Ascending aorta (tissue), 2 donors: ENCODE measurements at places on chromosomes 3 and 15.

GRCh38 chr3:182837855-182838454, 44.7 kb downstream of the ATP11B start:
- DNase-seq: no peak

GRCh38 chr3:9409981-9410854, 12.8 kb downstream of the SETD5 start:
- no peak for DNase-seq

GRCh38 chr15:74038707-74039655, 43.4 kb downstream of the GOLGA6A start:
- no peak for DNase-seq

DNA sequence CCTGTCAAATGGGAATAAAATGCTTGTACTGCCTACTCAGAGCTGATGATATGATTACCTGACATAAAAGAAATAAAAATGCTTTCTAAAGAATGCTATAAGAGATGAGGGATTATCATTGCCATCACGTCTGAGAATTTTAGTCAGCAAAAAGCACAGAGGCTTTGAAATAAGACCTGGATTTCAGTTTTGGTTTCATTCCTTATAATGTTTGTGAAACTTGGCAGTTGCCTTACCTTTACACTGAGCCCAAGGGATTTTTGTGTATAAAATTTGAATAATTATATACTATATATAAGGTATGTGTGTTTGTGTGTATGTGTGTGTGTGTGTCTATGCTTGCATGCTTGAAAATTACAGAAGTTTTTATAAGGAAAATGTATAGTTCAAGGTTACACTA, 634.8 kb upstream of the BCHE start:
- DNase-seq: no peak

GRCh38 chr3:126903521-126903920, 79.4 kb upstream of the PLXNA1 start:
- no peak for DNase-seq

GRCh38 chr15:66165856-66166255, 87.7 kb downstream of the MEGF11 start:
- no peak for DNase-seq

- DNase-seq: no peak
Measured at GRCh38 chr3:15164340-15164739, 41.7 kb upstream of the CAPN7 start.

- no peak for DNase-seq
Measured at GRCh38 chr3:50201573-50202315, 3.3 kb upstream of the SLC38A3 start.

DNA sequence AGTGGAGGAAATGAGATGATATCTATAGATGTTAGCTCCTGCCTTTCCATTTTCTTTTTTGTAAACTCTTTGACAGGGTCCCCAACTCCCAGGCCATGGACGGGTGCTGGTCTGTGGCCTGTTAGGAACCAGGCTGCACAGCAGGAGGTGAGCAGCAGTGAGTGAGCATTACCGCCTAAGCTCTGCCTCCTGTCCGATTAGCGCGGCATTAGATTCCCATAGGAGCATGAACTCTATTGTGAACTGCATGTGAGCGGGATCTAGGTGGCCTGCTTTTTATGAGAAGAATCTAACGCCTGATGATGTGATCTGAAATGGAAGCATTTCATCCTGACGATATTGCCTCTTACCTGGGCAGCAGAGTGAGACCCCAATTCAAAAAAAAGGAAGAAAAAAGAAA, 56.8 kb upstream of the CHD2 start:
- no peak for DNase-seq

GRCh38 chr15:82952158-82953081, at the start of gene HOMER2:
HOMER2 (minus strand) TSS chr15:82952720; CDS start chr15:82952535, 185 bp downstream.
- DNase-seq: no peak

- DNase-seq: no peak
Measured at GRCh38 chr3:143464850-143465249, 345.3 kb downstream of the CHST2 start.

DNA sequence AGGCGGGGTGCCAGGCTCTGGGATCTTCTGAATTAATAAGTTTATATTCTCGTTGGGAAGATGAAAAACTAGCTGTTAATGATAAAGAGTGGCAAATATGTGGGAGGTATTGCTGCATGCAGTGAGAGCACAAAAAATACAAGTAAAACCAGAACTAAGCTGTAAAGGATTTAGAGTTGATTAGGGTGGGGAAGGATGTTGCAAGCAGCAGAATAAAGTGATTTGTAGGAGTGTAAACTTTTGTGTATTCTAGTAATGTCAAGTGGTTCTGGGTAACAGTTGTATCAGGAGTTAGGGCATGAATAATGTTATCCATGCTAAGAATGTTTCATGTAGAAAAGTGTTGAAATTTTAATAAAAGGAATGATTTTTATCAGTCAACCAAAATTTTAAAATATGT, 18.1 kb downstream of the CRYBG3 start:
- DNase-seq: no peak

- no peak for DNase-seq
Measured at GRCh38 chr3:130276203-130276803, 69.2 kb upstream of the COL6A5 start.

DNA sequence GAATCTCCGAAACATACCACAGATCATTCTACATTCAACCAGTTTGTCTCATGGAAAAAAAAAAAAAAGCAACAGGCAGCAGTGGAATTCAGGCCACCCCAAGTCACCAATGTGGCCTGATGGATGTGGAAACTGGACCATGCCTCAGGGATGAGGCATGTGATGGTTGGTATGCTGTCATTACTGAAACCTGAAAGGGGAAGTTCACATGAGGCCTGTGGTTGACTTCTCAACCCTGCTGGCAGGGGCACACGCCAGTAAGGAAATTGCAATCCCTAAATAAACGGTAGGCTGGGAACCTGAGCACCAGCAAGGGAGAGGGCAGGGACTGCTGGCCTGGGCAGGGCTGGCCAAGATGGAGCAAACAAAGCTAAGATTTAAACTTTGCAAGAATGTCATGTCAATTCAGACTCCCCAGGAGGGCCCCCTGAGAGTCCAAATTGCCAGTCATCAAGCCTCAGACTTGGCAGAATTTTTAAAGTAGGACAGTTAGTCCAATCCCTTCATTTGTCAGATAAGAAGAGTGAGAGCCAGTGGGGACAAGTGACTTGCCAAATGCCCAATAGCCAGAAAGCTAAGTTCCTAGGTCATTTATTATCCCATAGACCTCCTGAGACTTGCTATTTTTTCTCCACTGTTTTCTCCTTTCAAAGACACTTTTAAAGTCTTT, 310.4 kb downstream of the ERC2 start:
- DNase-seq: peak; percentile 64

- no peak for DNase-seq
Measured at GRCh38 chr15:83626171-83626802, 27.6 kb upstream of the ADAMTSL3 start.

- no peak for DNase-seq
Measured at GRCh38 chr3:95333826-95334225, 1271.0 kb downstream of the NSUN3 start.

- no peak for DNase-seq
Measured at GRCh38 chr3:84744130-84744529, 214.7 kb upstream of the CADM2 start.

DNA sequence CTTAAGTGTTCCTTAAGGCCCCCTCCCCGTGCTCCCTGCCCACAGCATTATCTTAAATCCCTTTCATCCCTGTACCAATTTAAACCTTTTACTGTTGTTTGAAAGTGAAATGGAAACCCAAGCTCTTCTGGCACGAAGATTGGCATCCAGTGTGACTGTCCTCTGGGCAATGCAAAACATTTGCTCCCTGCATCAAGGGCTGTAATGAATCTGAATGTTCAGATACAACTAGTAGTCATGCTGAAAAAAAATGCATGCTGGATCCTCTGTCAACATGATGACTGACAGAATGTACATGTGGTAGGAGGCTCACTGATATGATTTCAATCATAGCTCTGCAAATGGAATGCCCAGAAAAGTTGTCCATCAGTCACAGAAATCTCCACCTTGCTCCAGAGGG, 8.1 kb upstream of the CDIN1 start:
- DNase-seq: no peak

- DNase-seq: peak; percentile 76
Measured at GRCh38 chr15:84992157-84992944, 10.7 kb downstream of the PDE8A start.

- DNase-seq: no peak
Measured at GRCh38 chr15:81888748-81889484, 156.9 kb downstream of the MEX3B start.

DNA sequence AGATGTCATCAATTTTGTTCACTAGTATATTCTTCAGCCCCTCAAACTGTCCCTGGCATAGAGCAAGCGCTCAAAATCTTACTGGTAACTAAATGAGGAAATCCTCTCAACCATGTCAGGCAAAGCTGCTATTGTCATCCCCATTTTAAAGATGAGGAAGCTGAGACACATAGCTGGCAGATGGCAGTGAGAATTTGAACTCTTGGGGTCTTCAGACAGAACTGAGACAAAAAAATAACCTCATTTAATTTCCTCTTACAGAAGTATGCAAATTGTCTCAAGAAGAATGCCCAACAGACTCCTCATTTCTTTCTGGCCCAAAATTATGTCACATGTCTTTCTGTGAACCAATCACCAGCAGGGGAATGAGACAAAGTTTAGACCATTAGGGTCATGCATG, 40.2 kb upstream of the LYZL4 start:
- no peak for DNase-seq

DNA sequence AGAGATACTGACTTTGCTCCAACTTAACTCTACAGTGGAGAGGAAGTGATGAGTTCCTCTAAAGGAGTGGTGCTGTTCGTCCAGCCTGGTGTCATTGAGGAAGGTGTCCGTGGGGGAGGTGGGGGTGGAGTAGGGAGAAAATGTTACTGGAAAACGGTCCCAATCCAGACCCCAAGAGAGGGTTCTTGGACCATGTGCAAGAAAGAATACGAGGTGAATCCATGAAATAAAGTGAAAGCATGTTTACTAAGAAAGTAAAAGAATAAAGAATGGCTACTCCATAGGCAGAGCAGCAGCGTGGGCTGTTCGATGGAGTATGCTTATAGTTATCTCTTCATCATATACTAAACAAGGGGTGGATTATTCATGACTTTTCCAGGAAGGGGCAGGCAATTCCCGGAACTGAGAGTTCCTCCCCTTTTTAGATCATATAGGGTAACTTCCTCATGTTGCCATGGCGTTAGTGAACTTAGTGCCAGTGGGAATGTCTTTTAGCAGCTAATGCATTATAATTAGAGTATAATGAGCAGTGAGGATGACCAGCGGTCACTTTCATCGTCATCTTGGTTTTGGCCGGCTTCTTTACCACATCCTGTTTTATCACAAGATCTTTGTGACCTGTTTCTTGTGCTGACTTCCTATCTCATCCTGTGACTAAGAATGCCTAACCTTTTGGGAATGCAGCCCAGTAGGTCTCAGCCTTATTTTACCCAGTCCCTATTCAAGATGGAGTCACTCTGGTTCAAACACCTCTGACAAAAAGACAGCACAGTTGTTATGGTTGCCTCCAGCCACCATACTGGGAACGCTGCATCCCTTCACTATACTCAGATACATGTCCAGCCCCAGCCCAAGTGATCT, 38.6 kb downstream of the CLEC3B start:
- DNase-seq: peak; percentile 14

- no peak for DNase-seq
Measured at GRCh38 chr3:158101335-158102241, 4.6 kb downstream of the SHOX2 start.

DNA sequence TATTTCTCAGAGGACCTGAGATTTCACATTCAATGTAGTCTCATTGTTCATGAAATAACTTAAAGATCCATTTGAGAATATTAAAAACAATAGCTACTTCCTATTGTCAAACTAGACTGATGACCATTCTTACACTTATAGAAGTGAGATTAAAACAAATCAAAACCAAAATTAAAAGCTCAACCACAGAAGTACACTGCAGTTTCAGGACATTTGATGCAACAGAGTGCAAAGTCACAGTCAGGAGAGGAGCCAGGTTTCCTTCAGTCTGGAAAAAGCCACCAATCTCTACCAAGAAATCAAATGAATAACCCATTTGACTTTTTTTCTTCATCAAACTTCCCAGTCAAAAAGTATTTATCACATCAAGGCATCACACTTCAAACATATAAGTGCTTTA, 5.5 kb downstream of the CCPG1 start:
- DNase-seq: no peak

DNA sequence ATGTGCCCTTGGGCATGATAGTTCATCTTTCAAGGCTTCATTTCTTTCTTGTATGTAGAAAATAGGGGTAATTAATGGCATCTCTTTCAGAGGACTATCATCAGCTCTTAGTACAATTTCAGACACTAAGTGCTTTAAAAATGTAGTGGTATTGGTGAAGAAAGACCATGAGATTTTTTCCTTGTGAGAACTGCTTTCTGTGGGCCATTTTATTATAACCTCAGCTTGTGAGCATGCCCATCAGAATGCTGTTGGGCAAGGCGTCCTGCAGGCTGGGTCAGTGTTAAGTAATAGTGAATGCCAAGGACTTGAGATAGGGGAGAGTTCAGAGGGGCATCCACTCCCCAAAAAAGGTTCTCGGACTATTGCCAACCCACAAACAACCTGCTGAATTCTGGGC, 187.9 kb downstream of the GHSR start:
- DNase-seq: no peak

DNA sequence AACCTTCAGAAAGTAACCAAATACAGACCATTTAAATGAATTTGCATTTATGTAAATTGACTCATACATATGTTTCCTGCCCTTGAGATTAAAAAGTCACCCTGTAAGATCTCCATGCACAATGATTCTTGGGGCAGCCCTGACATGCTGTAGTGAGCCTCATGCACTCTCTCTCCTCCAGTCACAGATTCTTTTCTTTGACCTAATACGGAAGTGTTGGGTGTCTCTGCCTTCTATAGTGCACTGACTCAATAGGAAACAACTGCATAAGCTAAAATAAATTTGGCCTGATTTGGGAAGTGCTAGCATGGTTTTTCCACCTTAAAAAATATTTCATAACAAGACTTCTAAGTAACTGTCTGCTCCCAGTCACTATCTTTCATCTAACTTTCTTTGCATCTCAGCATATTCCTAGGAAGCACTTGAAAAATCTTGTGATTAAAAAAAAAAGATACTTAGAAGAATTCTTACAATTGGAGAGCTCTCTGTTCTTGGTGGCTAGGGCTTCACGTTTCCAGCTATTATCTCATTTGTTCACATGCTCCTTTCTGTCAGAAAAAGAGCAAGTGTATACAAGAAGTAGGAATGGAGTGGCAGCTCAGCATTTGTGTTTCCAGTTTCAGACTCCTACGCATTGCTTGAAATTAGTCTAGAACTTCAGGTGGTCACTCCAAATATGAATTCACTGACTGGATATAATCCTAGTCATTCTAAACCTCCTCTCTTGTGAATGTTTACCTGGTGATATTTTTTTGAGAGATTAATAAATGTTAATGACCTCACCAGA, 207.9 kb upstream of the COL8A1 start:
- no peak for DNase-seq
